ENCODE measurements at places on chromosomes 11 and 22.

DNA sequence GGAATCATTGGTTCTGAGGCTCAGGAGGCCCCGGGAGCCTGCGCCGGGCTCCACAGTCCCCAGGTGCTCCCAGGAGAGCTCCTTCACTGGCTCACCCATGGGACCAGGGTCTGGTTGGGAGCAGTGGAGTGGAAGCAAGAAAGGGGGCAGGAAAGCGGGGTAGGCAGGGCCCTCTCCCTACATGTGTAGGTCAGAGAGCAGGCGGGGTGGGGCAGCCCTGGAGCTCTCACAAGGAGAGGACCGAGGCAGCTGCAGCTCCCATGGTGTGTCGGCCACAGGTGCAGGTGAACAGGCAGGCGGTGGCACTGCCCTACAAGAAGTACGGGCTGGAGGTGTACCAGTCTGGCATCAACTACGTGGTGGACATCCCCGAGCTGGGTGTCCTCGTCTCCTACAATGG lies 28.3 kb downstream of the MUC2 start:
- DNase-seq: no peak

GRCh38 chr11:71947498-71947897 lies 18.7 kb downstream of the RNF121 start:
- no peak for DNase-seq

GRCh38 chr11:3802011-3802790 lies 4.8 kb upstream of the NUP98 start:
- no peak for DNase-seq

DNA sequence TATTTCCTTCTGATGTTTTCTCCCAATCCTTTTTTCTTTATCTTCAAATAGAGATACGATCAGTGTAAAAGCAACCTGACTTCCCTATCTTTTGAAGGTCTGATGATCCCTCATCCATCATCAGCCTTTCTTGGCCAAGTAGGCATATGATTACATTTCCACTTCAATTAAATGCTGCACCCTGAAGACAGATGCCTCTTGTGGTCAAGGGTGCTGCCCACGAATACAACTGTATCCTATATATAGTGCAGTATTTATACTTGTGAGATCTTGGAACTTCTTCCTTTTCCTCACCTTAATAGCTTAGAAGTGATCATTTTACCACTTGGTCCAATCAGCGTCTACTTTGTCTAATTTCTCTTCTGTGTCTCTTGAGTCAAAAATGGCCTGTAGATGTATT lies 9.3 kb upstream of the ZNRF3 start:
- no peak for DNase-seq

GRCh38 chr11:2307501-2308331 lies 5.9 kb downstream of the TSPAN32 start:
- no peak for DNase-seq

- DNase-seq: no peak
These were observed 8.8 kb upstream of the PKNOX2 start for GRCh38 chr11:125155767-125156166.

DNA sequence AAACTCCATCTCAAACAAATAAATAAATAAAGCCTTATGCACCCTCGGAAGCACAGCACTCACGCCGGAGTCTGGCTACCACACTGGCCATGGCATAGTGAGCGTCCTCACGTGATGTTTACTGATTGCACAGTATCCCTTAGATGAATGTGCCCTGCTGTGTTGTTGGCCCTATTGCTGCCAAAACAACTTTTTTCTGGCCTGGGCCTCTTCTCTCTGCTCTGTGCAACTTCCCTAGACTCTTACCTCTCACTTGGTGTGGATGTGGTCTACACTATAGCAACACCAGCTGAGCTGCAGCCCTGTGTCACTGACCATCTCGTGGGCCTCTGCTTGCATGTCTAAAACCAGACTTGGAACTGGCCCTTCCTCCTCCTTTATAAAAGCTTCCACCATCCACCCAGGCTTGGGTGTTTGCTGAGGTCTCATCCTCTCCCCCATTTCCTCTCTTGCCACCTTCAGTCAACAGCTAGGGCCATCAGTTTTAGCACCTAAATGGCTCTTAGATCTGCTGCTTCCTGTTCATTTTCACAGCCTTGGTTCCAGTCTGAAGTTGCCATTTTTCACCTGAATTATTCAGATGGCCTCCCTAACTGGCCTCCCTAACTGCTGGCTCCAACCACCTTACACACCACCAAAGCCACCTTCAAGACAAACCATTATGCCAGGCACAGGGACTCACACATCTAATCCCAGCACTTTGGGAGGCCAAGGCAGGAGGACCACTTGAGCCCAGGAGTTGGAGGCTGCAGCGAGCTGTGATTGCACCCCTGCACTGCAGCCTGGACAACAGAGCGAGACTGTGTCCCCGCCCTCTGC lies 9.2 kb downstream of the ZNF74 start:
- no peak for DNase-seq

DNA sequence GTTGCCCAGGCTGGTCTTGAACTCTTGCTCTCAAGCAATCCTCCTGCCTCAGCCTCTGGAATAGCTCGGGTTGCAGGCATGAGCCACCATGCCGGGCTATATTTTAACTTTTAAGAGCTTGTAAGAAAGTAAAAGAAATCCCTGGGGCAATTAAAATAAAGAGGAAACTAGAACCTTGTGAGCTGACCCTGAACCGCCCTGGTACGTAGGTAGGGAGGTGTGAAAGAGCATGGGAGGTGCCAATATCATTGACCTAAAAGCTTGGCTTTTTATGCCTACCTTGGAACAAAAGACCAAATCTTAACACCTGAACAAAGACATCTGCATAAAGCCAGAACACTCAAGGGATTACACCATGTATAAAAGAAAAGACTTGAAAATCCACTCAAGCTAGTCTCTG lies 595.1 kb downstream of the SOX6 start:
- no peak for DNase-seq

DNA sequence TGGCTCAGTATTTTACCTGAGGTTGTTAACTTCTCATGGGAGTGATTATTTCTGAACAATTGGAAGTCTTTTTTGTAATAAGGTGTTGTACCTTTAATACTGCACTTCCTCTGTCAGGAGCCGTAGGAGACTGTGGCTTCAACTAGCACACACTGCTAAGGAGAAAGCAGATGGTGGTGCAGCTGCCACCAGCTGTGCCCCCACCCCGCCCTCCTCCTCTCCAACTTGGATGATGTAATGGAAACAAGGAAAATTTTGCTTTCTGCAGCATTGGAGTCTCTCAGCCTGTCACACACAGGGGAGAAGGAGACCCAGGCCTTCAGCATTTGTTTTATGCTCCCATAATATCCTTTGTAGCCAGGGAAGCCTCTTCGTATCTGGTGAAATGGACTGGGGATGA lies 91.2 kb downstream of the TEAD1 start:
- peak; percentile 59 for DNase-seq

GRCh38 chr11:71349627-71350026 lies 97.2 kb upstream of the SHANK2 start:
- DNase-seq: no peak

GRCh38 chr22:49812838-49813237 lies 14.8 kb downstream of the BRD1 start:
- DNase-seq: no peak

GRCh38 chr11:2890466-2891294 lies 5.1 kb upstream of the CDKN1C start:
- DNase-seq: no peak

DNA sequence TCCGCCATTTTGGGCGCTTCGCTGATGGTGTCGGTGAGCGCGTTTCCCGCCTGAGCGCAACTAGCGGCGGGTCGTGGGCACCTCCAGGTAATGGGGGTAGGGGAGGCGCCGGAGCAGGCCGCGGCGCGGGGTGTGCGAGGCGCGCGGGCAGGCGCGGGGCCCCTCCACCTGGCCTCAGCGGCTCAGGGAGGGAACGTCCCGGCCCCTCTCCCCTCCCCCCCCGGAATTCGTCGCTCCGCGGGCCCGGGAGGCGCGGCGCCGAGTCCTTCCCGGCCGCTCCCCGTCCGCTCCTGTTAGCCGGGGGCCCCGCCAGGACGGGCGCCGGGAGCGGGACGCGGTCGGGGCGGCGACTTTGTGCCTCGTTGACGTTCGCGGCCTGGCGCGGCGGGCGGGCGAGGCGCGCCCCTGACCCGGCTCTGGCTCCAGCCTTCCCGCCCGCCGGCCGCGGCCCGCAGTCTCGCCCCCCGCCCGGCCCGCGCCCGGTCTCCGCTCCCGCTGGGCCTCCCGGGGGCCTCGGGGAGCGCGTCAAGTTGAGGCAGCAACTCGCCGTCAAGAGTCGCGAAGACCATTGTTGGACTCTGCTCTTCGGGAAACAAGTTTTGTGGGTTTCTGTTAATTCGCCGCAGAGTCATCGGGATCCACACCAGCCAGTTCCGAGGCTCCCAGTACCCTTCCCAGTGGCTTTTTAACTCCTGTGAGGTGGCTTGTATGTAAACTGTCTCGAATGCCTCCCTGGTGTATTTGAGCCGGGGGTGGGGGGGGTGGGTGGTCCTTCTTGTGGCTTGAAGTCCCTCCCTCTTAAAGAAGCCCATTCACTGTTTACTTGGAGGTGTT lies at the start of gene PPP6R3:
TSS of gene PPP6R3 (plus strand) at position 12 of the 834 bp plus-strand sequence. CDS start 76,913 bp downstream, outside the sequence.
- peak; percentile 82 for DNase-seq

DNA sequence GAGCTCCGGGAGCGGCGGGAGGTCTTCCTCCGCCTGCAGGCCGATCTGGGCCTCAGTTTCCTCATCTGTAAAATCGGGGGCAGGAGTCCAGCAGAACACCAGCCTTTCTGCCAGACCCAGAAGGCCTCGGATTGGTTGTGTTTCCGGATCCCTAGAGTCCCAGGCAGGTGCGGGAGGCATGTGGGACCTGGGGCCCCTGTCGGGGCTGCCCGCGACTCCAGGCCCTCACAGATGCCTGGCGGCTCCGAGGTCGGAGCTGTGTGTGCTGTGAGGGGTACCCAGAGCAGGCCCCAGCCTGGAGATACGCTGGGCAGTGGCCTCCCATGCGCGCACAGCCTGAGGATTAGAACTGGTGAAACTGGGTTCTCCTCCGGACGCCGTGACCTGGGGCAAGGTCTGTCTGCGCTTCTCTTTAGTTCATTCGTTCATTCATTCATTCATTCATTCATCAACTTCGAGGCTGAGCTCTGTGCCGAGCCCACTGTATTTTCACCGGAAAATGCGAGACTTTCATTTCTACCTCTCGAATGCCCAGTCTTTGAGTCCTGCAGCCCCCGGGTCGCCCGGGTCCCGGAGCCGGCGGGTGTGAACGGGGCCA lies 24.6 kb downstream of the FLRT1 start:
- no peak for DNase-seq

DNA sequence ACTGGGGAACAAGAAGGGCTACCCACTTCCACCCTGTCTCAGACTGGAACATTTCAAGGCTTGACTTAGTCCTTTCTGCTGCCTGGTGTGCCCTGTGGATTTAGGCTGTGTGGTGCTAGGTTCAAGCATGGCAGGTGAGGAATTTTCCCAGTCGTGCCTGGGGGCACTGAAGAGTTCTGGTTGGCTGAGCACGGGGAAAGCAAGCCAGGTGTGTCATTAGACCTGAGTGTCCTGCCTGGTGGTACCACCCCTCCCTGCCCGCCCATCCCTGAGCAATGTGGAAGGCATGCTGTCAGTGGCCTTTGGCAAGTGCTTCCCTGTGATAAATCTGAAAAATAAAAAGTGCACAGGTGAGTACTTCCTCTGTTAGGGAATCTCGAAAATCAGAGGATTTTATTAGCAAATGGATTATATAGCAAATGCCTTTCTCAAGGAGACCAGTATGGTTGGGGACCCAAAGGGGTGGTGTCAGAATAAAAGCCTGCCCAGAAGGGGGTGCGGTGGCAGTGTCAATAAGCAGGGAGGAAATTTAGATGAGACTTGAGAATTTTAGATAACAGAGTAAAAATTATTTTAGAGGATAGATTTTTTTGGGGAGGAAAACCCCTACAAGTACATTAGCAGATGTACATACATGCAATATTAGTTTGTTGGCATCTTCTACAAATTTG lies 22.8 kb downstream of the TEAD1 start:
- DNase-seq: no peak

DNA sequence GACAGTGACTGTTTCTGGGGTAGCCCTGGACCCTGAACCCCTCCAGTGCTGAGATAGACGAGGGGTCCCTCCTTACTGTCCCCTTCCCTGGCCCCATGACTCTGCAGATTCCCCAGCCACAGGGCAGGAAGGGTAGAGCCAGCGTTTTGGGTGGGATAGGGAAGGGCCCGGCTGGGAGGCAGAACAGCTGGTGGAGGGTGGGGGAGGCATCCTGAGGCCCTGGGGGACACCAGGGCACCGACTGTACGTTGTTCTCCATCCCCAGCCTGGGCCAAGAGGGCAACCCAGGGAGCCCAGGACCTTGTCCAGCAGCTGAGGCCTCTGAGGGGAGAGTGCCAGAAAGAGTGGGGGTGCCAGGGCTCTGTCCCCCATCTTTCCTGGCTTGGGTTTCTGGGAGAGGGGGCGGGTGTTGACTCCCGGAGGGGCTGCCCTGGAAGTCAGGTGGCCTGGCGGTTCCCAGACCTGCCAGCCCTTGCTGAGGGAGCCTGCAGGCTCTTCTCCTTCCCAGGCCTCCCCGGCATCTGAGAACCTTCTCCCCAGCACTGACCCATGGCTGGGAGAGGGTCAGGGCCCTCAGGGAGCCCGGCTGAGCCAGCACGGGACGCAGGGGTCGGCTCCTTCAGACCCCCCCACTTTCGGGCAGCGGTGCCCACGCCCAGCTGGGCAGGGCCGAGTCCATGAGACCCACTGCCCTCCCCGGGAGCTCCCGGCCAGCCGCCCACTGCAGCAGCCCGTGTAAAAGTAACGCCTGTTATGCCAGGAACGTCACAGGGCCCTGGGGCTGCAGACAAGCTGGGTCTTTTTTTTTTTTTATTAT lies 30.3 kb downstream of the IGF2 start:
- no peak for DNase-seq

- no peak for DNase-seq
These were observed 50.9 kb downstream of the MCAM start for GRCh38 chr11:119266063-119266462.

GRCh38 chr22:30413745-30414524 lies 11.6 kb upstream of the MTFP1 start:
- no peak for DNase-seq

GRCh38 chr11:123055191-123055901 lies 6.6 kb downstream of the HSPA8 start:
- DNase-seq: no peak

GRCh38 chr11:129312730-129313503 lies 62.7 kb upstream of the BARX2 start:
- DNase-seq: no peak

DNA sequence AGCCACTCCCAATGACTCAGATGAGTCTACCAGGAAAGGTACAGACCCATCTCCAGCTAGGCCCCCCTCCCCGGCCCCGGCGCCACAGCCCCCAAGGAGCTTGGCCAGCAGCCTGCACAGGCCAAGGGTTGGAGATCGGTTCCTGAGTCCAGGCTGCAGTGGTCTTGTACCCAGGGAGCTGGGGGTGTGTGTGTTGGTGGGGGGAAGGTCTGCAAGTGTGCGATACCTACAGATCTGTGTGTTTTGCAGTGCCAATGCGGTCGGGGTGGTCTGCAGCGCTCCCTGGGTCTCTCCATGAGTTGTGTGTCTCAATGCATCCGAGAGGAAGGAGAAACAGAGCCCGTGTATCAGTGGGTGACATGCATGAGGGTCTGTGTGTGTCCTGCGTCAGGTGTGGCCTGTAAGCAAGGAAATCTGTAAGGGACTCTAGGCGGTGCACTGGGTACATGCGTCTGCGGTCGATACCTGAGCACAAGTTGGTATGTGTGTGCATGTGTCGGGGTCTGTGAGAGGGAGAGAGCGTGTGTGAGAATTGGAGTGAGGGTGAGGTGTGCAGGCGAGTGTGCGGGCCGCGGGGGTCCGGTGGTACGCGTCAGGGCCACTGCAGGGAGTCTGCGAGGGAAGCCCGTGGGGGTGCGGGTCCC lies 645 bp downstream of the CDC42BPG start:
- no peak for DNase-seq

Measured in adipocyte (in vitro differentiated cells).